ENCODE measurements at places on chromosomes 3 and 15.

DNA sequence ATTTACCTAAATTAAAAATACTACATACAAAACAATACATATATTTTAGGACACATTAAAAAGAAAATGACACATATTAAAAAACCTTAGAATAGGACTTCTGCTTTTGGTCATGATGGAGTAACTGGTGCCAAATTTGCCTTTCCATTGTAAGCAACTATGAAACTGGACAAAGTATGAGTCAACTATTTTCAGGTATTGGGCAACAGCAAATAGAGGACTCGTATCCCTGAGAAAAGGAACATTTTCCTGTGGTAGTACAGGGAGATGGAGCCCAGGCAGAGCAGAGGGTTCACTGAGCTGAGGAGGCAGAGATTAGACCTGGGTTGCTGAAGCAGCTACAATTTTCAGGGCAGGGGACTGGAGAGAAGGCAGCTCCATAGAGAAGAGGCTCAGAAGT, 14.7 kb downstream of the CCR1 start:
- no peak for DNase-seq

DNA sequence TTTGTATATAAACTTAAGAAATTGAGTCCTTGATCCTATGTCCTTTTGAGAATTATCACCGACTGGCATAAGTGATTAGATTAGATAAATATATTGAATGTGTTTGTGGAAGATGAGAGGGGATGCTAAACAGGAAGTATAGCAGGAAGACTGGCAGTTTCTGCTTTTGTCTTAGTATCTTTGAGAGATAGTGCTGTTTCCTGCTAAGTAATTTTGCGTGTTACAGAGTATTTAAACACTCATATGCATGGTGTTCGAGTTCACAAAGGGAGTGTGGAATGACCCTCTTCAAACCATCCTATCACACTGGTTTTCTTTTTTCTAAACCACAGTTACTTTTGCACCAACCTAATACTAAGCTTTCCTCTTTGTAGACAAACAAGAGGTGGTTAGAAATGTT, 106.0 kb downstream of the KLHL25 start:
- no peak for DNase-seq

DNA sequence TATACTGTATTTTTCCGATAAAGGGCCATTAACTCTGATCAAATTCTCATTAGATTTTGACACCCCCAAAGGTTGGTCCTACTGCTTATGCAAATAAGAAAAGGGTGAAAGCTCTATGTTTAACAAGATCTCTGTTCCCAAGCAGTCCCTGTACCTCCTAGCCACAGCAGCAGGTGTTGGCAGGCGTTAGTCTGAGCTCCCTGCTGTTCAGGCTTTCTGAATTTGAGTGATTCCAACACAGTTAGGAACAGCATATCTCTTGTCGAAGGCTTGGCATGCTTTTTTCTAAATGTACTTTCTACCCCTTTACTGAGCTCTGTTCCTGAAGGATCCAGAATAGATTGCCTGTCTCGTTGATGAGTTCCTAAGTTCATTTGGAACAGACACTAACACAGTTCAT, 42.3 kb downstream of the MITF start:
- no peak for DNase-seq

DNA sequence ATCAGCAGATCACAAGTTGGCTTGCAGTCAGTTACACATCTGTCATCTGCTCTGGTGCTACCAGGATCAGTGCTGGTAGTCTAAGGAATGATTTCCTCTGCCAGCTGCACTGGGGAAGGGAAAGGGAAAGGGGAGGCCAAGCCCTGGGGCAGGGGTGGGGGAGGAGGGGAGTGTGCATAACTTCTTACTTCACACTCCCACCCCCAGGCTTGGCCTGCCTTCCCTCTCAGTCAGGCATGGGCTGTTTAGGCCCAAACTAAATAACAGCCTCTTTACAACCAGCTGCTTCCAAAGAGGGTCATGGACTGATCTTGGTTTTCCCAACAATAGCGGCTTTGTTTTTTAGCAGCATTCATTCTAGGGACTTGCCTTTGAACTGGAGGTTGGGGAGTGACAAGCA, 86.1 kb upstream of the PSMD6 start:
- DNase-seq = peak; percentile 71

GRCh38 chr3:132773071-132773619, 50.9 kb upstream of the NPHP3 start:
- DNase-seq = no peak

DNA sequence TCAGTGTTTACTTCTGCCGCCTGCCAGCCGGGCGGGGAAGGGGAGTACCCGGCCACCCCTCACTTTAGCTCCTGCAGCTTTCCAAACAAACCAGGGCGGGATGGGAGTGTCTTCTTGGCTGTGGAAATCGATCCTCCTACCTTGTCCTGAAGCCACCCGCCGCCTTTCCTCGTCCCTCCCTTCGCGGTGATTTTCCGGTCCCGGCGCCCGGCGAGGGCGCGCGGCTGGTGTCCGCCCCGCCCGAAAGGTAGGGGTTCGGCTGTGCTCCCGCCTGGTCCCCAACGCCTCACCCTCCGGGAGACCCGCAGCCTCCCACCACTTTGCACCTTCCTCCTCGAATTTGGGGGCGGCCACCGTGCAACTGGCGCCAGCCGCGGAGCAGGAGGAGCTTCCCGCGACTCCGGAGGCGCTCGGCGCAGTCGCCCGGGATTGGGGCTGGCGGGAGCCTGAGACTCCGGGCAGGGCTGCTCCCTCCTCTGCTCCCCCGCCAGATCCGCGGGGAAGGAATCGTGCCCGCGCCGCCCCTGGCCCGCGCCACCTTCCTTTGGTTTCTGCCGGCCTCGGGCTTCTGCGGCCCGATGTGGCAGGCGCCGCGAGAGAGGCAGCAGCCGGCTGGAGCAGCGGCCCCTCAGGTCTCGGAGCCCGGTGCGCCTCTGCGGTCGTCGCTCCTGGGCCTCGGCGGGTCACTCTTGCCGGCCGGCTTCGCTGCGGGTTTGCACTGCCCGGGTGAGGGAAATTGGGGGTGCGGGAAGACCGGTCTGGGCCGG, 30.7 kb upstream of the ST3GAL6 start:
- peak; percentile 93 for DNase-seq

DNA sequence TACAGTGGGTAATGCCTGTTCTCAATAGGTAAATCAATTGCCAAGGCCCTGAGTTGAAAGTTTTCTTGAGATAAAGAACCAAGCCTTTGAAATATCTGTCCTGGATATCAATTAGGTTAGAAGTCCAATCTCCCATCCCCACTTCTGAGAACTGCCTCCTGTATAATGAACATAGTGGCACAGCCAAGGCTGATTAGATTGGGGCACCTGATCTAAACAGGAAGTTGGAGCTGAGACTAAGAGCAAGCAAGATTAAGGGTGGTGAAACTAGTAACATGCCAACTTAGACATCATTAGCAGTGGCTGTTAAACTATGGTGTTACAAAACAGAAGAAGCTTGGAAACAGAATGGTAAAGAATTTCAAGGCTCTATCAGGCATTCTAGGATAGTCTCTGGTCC, 137.7 kb upstream of the TMEM108 start:
- DNase-seq = no peak

GRCh38 chr15:89672221-89673164, 6.7 kb downstream of the PLIN1 start:
- DNase-seq = no peak

GRCh38 chr15:42080186-42080918, 14.0 kb downstream of the PLA2G4D start:
- DNase-seq = peak; percentile 67

DNA sequence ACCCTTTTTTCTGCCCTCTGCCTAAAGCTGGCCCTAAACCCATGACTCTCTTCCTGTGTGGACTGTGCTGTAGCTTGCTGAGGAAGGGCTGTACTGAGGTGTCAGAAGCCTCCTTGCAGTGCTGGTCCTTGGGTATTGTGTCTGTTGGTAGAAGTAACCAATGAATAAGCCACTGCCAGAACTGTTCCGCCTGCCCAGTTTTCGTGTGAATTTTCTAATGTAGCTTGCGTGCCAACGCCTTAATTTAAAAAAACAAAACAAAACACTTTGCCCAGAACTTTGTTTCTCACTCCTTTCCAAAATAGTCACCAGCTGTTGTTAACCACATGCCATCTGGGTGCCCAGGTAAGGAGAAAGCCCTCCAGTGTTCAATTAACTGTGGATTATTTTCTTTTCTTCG, 101.9 kb downstream of the KLHL25 start:
- no peak for DNase-seq

- DNase-seq = no peak
These were observed 83.4 kb upstream of the WNT7A start for GRCh38 chr3:13963137-13963886.

GRCh38 chr15:64695561-64695992, 79.8 kb downstream of the RBPMS2 start:
- DNase-seq = no peak

DNA sequence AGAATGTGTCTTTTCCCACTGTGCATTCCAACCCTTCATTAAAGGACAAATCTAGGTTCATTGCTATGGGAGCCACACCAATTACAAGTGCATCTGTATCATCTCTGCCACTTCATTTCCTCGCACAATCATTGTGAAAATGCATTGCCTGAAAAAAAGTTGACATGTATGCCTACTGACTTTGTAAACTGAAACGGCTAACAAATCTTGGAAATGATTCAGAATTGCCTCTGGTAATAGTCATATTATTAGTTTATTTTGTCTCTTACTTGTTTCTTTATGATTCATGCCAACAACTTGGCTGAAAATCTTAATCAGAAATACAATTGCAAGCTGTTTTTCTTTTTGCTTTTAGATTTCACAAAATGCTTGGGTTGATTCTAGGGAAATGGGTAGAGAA, 497.1 kb downstream of the ZIC1 start:
- no peak for DNase-seq

- DNase-seq = peak; percentile 26
These were observed 156.1 kb downstream of the TBL1XR1 start for GRCh38 chr3:177041021-177041729.

- DNase-seq = no peak
These were observed 541 bp downstream of the RPS27L start for GRCh38 chr15:63156755-63157117.

DNA sequence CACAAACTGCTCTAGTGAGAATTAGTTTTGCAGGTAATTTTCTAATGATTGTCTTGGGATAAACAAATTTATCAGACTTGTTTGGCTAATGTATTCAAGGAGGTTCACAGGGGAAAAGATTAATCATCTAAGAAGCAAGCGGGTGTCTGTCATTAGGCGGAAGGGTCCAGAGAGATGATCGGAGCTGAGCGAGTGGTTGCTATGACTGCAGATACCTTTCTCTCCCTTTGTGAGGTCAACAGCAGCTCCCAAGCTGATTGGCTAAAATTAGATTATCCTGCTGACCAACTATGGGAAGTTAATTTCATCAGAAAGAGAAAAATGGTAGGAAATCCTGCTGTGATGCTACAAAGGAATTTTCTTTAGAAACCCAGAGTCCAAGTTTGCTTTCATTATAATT, 276.0 kb downstream of the SOX2 start:
- no peak for DNase-seq

- DNase-seq = no peak
These were observed 86.1 kb downstream of the LIPC start for GRCh38 chr15:58517682-58518525.

DNA sequence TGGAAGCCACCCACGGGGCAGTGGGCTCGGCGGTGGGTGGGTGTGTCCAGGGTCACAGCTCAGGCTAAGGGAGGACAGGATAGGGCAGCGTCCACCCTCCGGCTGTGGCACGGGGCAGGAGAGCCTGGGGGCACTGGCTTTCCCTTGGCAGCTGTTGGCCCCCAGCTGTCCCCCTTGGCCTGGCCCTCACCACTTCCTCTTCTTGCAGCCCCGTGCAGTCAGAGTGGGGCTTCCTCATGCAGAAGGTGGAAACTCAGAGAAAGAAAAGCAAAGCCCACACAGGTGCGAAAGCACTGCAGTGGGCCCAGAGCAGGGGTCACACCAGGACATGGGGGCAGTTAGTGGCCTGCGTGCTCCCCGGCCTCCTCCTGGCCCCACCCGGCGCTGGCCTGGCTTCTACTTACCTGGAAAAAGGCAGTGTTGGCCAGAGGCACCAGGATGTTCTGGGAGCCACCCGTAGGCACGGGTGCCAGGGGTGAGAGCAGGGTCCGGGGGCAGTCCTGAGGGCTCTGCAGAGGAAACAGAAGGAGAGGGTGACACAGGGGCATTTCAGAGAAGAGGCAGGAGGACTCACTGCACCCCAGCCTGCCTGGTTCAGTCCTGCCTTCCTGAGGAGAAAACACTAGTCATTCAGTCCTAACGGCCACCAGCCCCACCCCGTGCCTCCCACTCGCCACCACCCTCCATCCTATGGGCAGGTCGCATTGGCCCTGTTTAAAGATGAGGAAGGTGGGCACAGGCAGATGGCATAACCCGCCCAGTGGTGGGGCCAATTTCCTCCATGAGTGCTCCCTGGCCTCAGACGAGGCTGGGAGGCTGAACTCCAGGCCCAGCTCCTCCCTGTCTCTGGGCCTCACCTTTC, 28.3 kb downstream of the PLXND1 start:
- no peak for DNase-seq

- DNase-seq = no peak
These were observed 271.5 kb downstream of the TUSC7 start for GRCh38 chr3:116981089-116981488.

DNA sequence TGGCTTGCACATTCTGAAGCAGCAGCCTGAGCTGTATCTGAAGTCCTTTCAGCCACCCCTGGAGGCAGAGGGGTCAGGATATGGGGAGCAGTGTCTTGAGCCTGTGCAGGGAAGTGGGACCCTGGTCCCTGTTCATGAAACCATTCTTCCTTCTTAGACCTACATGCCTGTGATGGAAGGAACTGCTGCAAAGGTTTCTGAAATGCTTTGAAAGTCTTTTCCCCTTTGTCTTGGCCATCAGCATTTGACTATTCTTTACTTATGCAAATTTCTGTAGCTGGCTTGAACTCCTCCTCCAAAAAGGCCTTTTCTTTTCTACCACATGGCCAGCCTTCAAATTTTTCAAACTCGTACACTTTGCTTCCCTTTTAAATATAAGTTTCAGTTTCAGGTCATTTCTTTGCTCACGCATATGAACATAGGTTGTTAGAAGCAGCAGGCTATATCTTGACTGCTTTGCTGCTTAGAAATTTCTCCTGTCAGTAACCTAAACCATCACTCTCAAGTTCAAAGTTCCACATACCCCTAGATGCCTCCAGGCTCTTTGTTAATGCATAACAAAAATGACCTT, 62.3 kb downstream of the GALK2 start:
- no peak for DNase-seq

GRCh38 chr15:93683651-93684050, 547.7 kb upstream of the MCTP2 start:
- DNase-seq = no peak

- no peak for DNase-seq
These were observed 11.2 kb downstream of the BOC start for GRCh38 chr3:113222451-113223086.

GRCh38 chr3:32384938-32385337, 6.7 kb upstream of the CMTM7 start:
- no peak for DNase-seq

DNA sequence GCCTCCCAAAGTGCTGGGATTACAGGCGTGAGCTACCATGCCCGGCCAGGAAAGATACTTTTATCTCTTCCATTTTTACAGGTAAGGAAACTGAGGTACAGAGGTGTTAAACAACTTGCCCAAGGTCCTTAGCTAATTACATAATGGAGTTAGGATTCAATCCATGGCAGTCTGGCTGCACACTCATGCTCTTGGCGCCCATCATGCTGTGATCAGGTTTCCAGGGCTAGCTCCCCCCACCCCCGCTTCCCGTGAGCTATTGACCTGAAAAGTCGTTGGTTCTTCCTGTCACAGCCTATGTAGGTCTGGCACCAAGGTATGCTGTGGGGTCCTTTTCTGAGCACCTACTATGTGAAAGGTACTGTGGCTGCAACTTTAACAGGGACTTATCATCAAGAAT, 55.9 kb upstream of the LARS2 start:
- DNase-seq = no peak
